ENCODE measurements at places on chromosomes 7 and 10.
A peak's percentile ranks its signal among the peaks of the same experiment; 100 is the strongest.

GRCh38 chr10:67621834-67622233, 74.2 kb downstream of the CTNNA3 start:
- no peak for DNase-seq

GRCh38 chr7:115106316-115106715, 184.4 kb downstream of the MDFIC start:
- DNase-seq = no peak

GRCh38 chr10:86177537-86178155, 188.9 kb downstream of the GRID1 start:
- no peak for DNase-seq

DNA sequence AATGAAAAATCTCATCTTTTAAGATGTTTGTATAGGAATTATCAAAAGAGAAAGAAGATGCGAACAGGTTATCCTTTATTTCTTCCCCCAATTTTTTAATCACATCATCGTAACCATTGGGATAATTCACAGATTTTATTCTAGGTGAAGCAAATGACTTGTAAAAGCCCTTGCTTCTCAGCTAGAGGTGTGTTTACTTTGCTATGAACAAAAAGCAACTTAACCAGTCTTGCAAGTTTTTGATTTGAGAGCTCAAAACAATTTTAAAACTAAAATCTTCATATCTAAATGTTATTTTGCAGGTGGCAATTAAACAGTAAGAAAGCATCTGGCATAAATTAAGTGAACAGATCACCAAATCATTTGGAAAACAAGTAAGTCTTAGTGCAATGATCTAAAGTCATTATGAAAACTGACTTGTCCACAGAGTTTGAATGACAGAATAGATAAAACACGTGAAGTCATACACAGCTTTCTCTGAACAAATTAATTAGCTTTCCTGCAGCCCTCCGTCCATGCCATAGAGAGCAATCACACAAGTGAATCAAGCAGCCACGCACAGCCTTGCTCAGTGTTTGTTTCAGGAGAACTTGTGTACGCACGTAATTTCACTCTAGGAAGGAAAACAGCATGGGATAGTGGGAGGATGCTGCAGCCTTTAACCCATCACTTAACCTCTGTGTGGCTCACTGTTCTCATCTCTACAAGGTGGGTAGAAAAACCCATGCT, 85.0 kb upstream of the ZNF800 start:
- no peak for DNase-seq

- no peak for DNase-seq
These were observed 2.9 kb upstream of the RBM20 start for GRCh38 chr10:110641256-110641655.

- no peak for DNase-seq
These were observed 233.3 kb upstream of the FOXP2 start for GRCh38 chr7:114181280-114181679.

GRCh38 chr10:130052193-130052592, 58.4 kb downstream of the C10orf143 start:
- no peak for DNase-seq

DNA sequence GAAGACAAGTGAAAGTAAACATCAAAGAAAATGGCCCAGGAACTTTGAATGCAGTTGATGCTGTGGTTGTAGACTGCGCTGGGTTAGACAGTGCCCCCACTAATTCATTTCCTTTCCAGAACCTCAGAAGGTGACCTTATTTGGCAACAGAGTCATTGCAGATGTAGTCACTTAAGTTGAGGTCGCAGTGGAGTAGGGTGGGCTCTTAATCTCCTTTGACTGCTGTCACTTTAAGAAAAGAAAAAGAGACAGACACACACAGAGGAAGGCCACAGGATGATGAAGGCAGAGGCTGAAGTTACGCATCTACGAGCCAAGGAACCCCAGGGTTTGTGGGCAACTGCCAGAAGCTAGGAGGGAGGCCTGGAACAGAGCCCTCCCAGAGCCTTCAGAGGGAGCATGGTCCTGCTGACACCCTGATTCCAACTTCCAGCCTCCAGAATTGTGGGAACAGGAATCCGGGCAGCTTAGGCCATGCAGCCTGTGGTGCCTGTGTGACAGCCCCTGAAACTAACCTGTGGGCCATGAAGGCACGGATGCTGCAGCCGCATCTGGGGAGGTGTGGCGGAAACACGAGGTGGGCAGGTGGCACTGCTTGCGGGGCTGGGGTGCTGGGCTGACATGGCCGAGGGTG, 107.6 kb downstream of the PRKAG2 start:
- peak; percentile 72 for DNase-seq

DNA sequence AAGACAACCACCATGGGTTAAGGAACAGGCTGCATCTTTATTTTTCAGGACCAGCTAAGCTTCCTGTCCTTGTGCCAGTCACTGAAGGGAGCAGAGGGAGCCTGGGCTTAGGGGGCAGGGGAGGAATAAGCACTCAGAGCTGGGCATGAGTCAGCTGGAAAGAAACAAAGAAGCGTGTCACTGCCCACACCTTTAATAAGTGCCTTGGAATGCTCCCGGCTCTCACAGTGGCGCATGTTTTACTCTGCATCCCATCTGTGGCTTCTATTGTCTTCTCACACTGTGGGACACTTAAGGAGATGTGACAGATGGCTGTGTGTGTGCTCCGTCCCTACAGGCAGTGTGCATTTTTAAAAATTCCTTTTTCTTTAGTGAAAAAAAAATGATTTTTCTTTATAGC, 71.7 kb downstream of the MTURN start:
- no peak for DNase-seq

GRCh38 chr7:55095672-55096071, 76.9 kb downstream of the EGFR start:
- DNase-seq = no peak

DNA sequence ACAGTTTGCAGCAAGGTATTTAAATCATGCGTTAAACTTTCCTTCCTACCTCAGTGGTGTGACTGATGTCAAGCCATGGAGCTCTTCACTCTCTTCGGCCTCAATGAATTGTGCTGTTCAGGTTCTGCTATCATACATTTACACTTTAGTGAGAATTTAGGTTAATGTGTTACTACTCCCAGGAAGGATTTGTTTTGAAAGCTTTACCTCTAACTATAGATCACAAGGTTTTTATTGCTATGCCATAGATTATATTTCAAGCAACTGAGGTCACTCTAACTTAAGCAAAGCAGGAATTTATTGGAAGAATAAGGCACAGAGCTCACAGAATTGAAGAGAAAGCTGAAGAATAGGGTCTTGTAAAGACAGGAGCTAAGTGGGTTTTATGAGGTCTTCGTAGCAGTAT, 11.0 kb upstream of the ADD3 start:
- DNase-seq = no peak

- DNase-seq = no peak
These were observed 30.3 kb upstream of the TRIM24 start for GRCh38 chr7:138429577-138430250.

GRCh38 chr7:70512761-70513160, 619.2 kb upstream of the GALNT17 start:
- DNase-seq = no peak

GRCh38 chr7:28088032-28088431, 92.6 kb downstream of the JAZF1 start:
- DNase-seq = no peak

GRCh38 chr7:2166625-2167280, 66.0 kb downstream of the MAD1L1 start:
- DNase-seq = no peak

DNA sequence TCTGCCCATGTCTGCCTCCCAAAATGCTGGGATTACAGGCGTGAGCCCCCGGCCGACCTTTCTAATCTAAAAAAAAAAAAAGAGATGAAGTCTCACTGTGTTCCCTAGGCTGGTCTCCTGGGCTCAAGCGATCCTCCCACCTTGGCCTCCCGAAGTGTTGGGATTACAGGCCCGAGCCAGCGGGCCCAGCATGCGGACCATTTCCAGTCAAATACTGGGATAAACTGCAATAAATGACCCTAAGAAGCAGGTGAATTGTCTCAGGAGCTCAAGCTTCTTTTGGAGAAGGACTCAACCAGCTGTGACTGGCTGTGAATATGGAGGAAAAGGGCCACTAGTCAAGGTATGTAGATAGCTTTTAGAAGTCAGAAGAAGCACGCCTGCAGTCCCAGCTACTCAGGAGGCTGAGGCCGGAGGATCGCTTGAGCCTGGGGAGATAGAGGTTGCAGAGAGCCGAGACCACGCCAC, 550 bp upstream of the CREM start:
- DNase-seq = no peak

DNA sequence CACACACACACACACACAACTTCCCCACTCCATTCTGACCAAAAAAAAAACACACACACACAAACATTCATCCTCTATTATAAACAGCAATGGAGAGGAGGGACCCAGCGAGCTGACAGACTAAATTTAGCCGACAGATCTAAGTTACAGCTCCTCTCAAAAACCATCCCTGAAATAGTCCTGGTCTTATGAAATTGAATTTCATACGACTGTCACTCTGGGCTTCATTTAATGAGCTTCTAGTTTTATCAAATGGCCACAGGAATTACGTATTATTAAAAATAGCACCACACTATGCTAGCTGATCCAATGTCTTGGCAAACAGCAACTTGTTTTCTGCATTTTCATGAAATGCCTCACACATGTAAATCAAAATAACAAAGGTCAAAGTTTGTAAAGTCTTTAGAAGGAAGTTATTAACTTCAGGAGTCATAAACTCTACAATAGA, 131.3 kb upstream of the ASAH2 start:
- DNase-seq = no peak

- DNase-seq = no peak
These were observed 16.9 kb downstream of the C10orf53 start for GRCh38 chr10:49696311-49696710.

DNA sequence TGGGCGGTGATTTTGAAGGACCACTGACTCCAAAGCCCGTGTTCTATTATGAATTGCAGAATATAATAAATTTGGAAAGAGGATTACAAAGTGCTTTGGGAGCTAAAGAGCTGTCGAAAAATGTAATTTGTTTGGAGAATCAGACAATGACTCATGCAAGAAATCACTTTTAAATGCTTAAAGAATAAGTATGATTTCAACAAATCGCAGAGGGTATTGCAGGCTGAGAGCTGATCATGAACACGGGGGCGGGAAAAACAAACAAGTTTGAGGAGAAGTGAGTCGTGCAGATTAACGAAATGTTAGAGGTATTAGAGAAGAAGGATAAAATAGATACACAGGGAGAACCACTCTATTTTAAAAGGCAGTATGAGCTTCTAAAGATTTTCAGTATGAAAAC, 4.9 kb upstream of the HACD1 start:
- no peak for DNase-seq

DNA sequence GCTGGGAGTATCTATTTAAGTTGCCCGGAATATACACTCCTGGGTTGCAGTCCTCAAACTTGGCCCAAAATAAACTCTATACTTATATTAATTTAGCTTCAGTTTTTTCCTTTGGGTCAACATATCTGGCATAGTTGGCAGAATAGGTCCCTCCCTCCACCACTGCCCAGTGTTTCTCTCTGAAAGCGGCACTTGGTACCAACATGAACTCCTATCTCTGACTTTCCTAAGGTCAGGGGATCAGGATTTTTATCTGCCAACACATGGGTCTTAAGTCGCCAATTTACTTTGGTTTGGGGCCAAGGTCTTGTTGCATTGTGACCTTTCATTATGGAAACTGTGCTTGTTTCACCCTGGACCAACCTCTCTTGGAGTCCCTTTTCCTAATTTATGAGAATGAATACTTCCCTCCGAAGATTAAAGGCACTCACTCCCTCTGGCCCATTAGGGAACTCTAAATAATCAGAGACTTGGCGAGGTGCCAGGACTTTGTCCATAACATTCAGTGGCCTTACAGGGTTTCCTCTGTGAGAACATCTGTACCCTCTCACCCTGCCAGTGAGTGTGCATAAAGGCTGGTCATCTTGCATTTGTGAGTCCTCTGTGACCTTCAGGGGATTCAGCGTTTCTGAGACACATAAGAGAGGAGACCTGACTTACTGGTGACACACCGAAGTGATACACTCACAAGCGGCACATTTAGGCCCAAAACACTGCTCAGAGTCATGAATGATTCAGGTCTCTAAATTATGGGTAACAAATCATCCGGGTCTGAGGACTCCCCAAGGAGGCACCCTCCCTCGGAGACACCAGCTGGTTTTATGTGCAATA, 19.7 kb upstream of the FKBP9 start:
- no peak for DNase-seq

DNA sequence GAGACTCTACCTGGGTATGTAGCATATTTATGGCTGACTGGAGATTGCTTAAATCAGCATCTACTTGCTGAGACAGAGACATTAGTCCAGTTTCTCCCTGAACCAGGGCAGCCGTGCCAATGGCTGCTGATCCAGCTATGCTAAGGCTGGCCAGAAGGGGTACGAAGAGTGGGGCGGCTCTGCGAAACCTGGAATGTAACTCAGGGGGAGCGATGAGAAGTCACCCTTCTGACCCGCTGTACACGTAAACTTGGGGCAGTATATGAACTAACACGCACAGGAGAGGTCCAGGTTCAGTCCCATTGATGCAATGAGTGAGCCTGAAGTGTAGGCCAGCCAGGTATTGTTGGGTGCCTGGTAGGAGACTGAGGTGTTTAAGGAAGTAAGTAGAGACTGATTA, 73.7 kb downstream of the PRR15 start:
- no peak for DNase-seq

- DNase-seq = no peak
These were observed 55.6 kb upstream of the PNLIP start for GRCh38 chr10:116490028-116490662.

DNA sequence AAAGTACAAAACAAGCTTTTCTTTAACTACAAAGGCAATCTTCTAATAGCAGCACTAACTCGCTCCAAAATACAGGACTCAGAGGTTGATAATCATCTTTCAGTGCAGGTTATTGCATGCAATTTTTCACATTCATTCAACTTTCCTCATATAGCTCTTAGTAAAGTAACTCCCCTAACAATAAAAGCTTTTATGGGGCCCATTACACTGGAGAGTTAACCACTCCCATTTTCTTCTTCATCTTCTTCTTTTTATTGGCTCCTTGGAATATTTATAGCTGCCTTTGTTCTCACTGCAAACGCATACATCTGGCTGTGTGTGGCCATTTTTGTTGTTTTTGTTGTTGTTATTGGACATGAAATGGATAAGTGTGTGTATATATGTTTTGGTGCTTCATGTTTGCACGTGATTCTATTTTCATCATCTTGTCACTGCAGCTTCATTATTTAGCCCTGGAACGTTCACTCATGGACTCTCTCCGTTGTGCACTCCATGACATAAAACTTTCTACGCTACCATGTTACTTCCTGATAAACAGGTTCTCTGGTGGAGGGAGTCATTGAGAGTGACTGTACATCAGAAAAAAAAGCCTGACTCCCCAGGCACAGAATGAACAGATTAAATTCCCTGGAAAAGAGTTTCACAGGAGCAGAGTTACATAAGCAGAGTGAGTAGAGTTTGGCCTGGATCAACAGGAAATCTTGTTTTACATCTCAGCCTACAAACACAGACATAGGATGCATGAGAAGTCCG, 236.4 kb upstream of the SP4 start:
- DNase-seq = no peak

GRCh38 chr10:119483839-119484238, 58.7 kb downstream of the RGS10 start:
- no peak for DNase-seq

DNA sequence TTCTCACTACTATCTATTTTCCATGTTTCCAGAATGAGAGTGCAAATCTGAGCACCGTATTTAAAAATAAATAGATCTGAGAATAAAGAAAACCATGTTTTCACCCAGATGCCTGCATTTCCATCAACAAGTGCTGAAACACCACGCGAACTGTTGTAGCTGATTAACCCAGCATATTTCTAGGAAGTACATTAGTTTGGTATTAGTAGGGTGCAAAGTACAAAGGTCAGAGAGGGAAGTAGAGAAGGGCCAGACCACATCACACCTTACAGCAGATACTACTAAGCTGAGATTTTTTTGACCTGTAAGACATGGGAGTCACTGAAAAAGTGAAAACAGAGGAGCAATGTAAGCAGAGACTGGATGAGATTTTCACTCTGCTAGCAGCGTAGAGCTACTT, 181.3 kb downstream of the IMMP2L start:
- no peak for DNase-seq

All from naive thymus-derived CD4-positive, alpha-beta T cell (primary cell).